ENCODE measurements at places on chromosomes 7 and 10.
A peak's percentile ranks its signal among the peaks of the same experiment; 100 is the strongest.

GRCh38 chr7:16668049-16668858 is 22.3 kb downstream of the BZW2 start:
- DNase-seq: peak; percentile 98

- no peak for DNase-seq
These were observed 40.2 kb downstream of the NUP205 start for GRCh38 chr7:135597926-135598305.

GRCh38 chr7:151838861-151839381 is 38.0 kb downstream of the PRKAG2 start:
- DNase-seq: no peak

DNA sequence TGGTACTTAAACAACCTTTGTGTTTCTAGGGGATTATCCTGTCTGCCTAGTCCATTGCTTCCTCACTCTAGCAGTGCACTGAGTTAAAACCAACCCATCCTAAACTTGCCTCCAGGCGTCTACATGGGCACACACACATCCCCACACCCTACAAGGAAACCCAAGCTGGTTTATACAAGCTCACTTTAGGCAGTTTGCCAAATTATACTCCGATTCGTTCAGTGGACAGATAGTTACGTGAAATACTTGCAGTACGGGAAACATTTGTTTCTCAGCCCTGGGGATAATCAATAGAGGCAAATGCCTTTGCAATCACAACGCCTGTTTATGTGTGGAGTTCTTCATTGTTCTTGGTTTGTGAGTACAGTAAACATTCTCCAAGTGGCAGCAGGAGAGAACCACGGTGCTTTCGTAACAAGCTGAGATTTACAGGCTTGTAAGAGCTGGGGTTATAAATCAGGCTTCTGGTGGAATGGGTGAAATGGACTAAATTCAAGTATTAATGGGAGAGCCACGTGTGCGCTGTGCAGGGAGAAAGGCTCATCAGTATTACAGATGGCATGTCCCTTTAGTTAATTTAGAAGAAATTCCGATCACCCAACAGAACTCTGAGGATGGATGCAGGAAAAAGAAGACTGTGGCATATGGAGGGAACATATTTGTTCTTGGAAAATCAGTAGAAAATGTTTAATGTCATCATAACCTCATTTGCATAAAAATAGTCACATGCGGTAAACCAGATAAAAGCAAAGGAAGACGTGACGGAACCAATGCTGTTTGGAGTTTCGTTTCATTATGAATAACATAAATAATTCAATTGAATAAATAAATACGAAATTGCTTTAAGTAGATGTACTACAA is 217.1 kb downstream of the GALNT17 start:
- no peak for DNase-seq

DNA sequence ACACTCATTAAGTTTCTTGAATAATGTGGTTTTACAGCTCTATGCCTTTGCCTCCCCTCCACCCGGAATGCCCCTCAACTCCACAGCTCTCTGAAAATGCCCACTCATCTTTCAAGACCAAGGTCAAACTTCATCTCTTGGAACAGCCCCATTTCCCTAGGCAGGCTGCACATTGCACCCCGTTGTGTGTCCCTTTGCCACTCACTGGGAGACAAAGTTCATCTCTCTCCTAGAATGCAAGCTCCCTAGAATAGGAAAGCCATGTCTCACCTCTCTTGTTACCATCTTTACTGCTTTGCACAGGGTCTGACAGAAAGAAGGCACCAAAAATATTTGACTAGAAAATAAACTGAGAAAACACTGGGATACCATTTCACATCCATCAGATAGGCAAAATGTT is 33.3 kb downstream of the UBE2H start:
- DNase-seq: no peak
